Pulmonary artery endothelial cell (primary cell): ENCODE measurements at places on chromosomes 6 and 20. TPM values are rescaled to one million over a fixed set of nuclear protein-coding genes. Genes with fewer than 3 reads are reported as not detected.
A peak's percentile ranks its signal among the peaks of the same experiment; 100 is the strongest.

GRCh38 chr6:166556863-166557322, 29.6 kb downstream of the RAMACL start:
- DNase-seq = peak; percentile 99

GRCh38 chr6:157429248-157429647, 48.3 kb downstream of the ZDHHC14 start:
- no peak for DNase-seq

DNA sequence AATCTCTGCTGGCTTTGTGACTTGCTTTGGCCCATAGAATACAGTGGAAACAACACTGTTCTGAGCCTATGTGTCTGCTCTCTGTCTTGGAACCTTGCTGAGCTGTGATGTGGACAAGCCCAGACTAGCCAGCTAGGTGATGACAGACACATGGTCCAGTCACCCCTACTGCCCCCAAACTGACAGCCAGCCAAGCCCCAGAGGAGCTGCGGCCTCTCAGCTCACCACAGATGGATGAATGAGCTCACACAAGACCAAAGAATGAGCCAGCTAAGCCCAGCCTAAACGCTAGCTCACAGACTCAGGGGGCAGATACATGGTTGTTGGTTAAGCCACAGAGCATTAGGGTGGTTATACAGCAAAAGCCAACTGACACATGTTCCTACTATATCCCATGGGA, 4.1 kb downstream of the AARS2 start:
- no peak for DNase-seq

GRCh38 chr6:43942011-43942442, 172.0 kb downstream of the VEGFA start:
- DNase-seq = no peak

DNA sequence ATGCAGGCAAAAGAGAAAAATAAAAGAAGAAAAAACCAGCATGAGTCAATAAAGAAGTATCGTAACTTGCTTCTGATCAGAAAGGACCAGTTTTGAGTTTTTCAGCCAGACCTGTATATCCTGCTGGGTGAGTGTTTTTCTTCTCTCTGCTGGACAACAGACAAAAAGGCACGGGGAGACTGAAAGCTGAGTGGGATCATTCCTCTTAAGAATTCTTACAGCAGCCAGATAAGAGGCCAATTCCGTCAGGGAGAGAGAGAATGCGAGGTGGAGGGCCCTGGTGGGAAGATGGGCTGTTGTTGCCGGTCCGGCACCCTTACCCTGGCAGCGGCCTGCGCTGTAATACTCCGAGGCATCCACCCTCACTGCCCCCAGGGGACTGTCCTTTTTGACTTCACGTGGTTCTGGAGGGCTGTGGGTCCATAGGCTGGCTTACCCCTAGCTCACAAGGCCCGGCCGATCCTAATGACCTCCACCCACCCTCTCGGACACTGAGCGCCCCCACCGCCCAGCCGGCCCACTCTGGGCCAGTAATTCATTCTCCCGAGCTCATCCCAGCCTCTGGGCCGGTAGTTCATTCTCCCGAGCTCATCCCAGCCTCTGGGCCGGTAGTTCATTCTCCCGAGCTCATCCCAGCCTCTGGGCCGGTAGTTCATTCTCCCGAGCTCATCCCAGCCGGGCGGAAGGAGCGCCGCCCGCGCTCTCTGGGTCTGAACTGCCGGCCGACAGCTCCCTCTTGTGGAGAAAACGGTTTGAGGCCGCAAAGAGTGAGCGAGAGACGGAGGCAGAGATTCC, 118.3 kb upstream of the SIRPA start:
- peak; percentile 60 for DNase-seq

GRCh38 chr20:44166477-44166876, 20.5 kb downstream of the JPH2 start:
- no peak for DNase-seq

DNA sequence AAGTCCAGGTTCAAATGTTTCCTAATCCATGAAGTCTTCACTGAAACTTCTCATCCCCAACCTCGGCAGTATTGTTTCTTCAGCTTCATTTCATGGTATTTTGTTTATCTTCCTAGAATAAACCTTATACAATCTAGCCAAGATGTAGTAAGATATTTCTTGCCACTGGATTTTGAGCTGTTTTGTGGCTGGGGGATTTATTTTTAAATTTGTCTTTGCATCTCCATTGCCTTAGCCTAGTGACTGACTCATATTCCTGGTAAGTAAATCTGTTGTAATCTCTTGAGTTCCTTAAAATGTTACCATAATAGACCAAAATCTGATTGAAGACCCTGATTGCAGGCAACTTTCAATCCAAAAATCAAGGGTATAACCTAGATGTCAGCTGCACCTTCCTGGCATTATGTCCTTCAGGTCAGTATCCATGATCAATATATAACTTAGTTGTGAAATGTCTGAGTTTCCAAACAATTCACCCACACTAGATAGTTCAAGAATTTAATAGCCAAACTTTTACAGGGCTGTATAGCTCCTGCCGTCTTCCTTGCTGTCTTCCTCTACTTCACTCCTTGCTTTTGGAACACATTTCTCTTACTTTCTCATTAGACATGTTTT, 4.7 kb upstream of the TRMT11 start:
- DNase-seq = no peak

GRCh38 chr6:170545405-170545804, 7.7 kb downstream of the PSMB1 start:
- no peak for DNase-seq

DNA sequence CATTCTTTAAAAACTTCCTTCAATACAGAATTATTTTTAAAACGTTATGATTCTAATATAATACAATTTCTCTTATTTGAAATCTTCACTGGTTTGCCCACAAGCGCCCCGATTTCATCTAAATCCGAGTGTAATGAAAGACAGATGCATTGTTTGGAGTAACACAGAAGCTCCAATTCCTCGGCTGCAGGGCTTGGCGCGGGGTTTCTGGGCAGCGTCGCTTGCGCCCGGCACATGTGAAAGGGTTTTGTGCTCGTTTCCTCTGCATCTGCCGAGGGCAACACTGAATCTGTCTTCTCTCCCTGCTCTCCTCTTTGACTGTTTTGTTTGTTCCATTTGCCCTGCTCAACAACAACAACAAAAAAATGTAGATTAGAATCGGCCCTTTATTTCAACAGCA, 248.6 kb upstream of the QKI start:
- no peak for DNase-seq

- DNase-seq = no peak
These were observed 123.0 kb downstream of the PLCB1 start for GRCh38 chr20:8254911-8255582.

Gene REPS1
- 33.4 and 35.6 TPM in 2 replicates for total RNA-seq

Gene GPR31
- total RNA-seq = not detected in 2 replicates

Gene SALL4
- total RNA-seq = under 0.01 and 0.07 TPM in 2 replicates

Gene MATN4
- not detected in 2 replicates for total RNA-seq

Gene LCA5
- total RNA-seq = 4.3 and 6.1 TPM in 2 replicates
